Left forelimb (tissue), 1 donor: ENCODE measurements at places on chromosomes 4 and X.
A peak's percentile ranks its signal among the peaks of the same experiment; 100 is the strongest.

DNA sequence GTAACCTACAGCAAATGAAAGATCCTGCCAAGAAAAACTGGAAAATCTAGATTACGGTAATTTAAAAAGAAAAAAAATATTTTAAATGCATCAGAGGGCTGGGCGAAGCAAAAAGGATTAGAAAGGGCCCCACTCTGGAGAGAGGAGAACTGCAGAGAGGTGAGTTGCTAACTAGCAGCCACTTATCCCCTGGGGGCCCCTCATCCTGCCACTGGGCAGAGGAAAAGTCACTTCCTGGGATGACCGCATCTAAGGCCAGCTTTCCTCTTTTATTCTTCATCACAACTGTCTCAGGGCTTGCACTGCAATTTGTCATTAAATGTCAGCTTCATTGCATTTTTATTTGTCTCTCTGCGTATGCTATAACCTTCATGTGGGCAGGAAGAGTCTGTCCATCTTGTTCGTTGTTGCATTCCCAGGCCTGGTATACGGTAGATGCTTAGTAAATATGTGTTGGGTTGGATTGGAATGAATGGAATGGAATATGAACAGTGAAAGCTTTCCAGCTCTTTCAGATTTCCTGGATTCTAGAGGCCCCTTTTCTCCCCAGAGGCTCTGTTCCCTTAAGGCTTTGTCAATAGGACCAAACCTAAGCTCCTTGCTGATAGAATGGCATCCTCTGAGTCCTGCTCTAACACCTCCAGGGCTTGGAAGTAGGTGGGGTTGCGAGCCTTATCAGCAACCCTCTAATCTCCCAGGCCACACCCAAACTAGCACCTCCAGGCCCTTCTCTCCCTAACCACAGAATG is 58.9 kb downstream of the TLR10 start:
- DNase-seq: no peak

- DNase-seq: no peak
Observed at GRCh38 chr4:186404562-186405134, 138.7 kb downstream of the F11 start.

DNA sequence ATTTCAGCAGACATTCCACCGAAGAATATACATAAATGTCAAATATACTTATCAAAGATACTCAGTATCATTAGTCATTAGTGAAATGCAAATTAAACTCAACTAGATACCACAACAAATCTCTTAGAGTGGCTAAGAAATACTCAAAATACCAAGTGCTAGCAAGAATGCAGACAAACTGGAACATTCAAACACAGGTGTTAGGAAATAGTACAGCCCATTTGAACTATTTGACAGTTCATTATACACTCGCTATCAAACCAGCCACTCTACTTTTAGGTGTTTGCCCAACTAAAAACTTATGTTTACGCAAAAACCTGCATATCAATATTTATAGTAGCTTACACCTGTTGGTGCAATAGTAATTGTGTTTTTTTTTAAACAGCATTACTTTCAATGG is 8.8 kb downstream of the ADAM29 start:
- no peak for DNase-seq

- DNase-seq: no peak
Observed at GRCh38 chrX:28135378-28136047, 154.3 kb upstream of the DCAF8L1 start.

DNA sequence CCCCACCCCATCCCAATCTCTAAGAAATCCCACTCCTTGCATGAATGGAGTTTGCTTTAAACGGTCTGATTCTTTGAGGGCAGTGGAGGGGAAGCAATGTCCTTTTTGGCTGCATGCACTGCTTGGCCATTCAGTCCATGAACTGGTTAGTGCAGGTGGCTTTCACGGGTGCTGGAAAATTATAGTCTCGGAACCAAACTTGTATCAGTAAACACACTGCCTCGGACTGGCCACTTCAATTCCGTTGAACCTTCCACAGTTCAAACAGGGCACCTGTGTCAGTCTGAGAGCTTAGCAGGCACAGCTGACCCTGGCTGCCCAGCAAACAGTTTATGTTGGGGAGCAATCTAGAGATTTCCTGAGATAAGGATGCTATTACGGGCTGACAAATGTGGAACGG is 255.6 kb downstream of the DHX15 start:
- no peak for DNase-seq

GRCh38 chr4:165678236-165678935 is 194.7 kb upstream of the TLL1 start:
- no peak for DNase-seq

GRCh38 chr4:88327665-88328064 is 43.3 kb upstream of the PPM1K start:
- no peak for DNase-seq

- no peak for DNase-seq
Observed at GRCh38 chr4:7750972-7751371, 188.7 kb downstream of the AFAP1 start.

GRCh38 chrX:113009837-113010236 is 169.2 kb upstream of the AMOT start:
- DNase-seq: no peak

GRCh38 chr4:156765277-156765676 is 206.3 kb downstream of the PDGFC start:
- no peak for DNase-seq

DNA sequence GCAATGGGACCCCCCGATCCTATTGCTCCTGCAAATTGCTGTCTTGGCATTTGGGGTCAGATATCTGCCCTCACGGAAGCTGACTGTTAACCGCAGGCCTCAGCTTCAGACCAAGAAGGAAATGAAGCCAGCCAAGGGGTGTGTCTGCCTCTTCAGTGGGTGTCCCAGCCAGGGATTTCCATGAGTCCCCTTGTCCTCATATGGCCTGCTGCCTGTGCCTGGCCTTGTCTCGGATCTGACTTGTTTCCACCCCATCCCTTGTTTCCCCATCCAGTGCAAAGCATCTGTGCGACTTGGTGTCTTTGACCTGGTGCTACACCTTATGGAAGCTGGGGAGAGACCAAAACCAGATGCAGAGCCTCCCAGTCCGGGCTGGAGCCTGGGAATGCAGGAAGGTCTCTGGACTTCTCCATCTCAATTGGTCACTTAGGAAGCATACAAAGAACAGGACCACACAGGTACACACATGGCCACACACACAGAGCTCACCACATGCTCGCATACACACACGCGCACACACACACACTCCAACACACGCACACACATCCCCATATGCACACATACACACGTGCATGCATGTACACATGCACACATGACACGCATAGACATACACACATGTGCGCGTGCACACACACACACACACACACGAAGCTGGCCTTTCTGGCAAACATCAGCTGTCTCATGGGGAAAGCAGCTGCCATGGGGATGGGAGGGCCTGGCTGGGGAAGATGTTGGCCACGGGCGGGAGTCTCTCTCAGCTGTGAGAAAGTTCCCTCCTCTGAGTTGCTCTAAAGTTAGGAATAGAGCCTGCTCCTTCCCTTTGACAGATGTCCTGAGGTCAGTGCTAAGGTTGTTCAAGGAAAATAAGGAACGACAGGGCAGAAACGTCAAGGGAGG is 65.5 kb downstream of the CRMP1 start:
- DNase-seq: no peak

GRCh38 chr4:37690976-37691375 is 4.8 kb upstream of the RELL1 start:
- DNase-seq: no peak

DNA sequence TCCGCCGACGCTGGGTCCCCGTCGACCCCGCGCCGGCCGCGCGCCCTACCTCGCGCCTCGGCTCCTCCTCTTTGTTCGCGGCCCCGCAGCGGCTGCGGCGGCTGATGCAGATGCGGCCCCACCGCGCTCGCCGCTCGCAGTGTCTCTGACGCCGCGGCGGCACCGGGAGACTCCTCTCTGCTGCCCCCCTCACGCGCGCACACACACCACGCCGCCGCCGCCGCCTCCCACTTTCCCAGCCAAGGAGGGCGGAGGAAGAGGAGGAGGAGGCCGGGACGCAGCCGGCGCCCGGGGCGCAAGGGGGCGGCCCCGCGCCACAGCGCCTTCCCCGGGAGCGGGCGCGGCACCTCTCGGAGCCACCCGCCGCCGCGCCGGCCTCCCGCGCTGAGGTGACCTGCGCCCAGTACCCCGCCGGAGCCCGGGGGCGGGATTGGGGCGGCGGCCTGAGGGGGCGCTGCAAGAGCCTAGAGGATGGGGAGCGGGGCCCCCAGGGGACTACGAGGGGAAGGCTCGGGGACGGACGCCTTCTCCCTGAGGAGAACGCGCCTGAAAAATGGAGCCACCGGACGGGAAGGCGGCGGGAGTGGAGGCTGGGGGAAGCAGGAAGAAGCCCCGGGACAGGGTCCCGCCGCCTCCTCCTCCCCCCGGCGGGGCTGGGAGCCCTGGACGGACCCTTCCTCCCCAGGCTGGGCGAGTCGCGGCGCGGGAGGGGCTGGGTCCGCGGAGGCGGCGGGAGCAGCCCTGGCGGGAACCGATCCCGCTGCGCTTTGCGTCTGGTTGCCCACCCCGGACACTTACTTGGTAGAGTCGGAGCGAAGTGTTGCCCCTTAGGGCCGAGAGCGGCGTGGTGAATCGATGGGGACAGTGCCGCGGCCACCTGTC is at the start of gene SH3RF1:
TSS of gene SH3RF1 (minus strand) at position 147 of the 882 bp plus-strand sequence. CDS start 1,744 bp downstream, outside the sequence.
- peak; percentile 93 for DNase-seq

DNA sequence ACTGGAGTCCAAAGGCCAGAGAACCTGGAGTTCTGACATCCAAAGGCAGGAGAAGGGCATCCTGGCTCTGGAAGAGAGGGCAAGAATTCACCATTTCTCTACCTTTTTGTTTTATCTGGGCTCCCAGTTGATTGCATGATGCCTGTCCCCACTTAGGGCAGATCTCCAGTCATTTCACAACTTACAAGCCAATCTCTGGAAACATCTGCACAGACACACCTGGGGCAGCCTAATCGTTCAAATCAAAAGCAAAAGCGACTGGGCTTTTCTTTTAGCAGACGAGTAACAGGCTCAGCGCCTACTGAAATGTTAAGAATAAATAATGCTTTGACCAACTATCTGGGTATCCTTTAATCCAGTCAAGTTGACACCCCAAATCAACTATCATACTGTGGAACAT is 136.0 kb upstream of the NPY2R start:
- DNase-seq: no peak

- no peak for DNase-seq
Observed at GRCh38 chr4:165600959-165601683, 222.3 kb downstream of the CPE start.

DNA sequence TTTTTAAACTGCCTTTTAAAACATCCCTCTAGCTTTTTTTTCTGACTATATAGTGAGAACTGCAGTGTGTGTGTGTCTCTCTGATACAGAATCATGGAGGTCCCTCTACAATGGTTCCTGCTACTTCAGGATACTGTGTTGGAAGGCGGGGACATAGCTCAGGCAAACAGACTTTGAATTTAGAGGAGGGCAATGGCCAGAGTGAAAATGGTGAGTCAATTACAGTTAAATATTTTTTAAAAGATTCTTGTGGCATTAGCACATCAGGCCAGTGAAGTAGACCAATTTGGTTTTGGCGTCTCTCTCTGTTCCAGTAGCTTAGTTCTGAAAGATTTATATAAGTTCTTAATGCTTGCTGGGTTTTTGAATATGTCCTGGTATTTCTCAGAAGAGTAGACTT is 47.1 kb downstream of the ALG13 start:
- no peak for DNase-seq
